Anterior cingulate cortex (tissue), 58 donors: ENCODE measurements at places on chromosomes 2 and 18.

DNA sequence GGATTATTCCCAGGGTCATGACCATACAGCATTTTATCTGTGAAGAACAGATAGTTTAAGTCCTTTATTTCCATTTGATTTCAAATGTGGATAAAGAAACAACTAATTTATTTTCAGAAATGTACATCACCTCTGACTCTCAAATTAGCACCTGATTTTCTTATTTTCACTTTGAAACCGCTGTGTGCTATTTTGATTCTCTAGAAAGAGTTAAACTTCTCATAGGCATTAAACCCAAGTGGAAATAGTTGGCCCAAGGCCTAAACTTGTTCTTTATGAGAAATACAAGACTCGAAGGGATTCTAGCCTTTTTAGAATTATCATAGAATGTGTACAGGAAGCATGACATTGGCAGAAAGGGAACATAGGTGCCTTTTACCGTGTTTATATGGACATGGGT, 41.5 kb upstream of the LTBP1 start:
- no peak for DNase-seq

DNA sequence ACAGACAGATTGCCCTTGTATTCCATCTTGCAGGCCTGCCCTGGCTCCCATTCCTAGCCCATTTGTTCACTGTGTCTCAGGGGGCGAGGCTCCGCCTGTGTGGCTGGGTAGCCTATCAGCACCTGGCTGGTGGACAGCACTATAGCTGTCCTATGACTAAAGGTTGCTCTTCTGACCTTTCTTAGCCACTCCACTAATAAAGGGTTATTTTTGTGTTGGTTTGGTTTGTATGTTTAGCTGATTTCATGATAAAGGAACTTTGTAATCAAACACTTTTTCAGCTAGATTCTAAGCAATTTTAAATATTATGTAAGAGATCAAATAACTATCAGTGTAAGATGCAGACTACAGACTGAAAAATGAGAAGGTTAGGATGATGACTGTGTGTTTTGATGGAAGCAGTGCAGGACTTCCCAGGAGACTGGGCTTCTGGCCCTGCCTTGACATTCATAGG, 72.2 kb downstream of the CRIM1 start:
- no peak for DNase-seq

DNA sequence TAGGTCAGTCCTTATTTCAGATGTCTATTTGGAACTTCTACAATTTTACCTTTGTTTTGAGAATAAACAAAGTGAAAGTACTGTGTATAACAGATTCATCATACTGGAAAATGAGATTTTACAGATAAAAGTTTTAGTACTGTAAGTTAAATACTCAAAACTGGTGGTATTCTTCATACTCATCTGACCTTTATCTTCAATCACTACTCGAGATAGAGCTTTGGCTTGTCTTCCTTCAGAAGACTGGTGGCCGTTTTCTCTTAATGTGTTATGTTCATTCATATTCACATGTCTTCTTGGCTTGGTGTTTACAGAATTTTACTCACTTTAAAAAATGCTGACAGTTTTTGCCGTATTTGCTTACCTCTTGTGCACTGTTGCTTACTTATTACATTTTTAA, 2.1 kb downstream of the SPOPL start:
- no peak for DNase-seq

- no peak for DNase-seq
These were observed 150.6 kb downstream of the GALNT1 start for GRCh38 chr18:35732162-35732561.

DNA sequence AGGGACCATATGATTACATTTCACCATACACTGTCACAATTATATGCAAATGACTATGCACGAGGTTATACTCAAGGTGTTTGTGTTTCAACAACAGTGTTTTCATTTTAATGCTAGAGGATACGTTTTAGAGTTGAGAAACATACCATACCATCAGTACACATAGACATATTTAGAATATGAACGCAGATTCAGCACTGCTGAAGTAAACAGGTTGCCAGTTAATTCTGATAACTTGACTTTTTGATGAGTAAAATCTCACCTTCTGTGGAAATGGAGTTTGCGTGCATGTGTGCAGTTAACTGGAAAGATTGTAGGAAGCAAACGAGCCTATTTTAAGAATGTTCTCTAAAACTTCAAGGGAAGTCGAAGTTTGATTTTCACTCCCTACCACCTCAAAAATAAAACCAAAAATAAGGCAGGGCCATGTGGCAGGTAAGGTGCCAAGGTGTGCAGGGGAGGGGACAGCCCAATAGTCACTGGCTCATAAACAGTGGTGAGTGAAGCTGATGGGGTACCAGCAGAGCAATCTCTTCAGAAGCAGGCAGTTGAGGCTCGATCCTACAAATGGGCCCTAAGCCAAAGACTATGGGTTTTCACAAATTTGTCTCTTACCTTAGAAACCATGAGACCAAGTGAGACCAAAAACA, 213.1 kb downstream of the IKZF2 start:
- DNase-seq, result no peak

DNA sequence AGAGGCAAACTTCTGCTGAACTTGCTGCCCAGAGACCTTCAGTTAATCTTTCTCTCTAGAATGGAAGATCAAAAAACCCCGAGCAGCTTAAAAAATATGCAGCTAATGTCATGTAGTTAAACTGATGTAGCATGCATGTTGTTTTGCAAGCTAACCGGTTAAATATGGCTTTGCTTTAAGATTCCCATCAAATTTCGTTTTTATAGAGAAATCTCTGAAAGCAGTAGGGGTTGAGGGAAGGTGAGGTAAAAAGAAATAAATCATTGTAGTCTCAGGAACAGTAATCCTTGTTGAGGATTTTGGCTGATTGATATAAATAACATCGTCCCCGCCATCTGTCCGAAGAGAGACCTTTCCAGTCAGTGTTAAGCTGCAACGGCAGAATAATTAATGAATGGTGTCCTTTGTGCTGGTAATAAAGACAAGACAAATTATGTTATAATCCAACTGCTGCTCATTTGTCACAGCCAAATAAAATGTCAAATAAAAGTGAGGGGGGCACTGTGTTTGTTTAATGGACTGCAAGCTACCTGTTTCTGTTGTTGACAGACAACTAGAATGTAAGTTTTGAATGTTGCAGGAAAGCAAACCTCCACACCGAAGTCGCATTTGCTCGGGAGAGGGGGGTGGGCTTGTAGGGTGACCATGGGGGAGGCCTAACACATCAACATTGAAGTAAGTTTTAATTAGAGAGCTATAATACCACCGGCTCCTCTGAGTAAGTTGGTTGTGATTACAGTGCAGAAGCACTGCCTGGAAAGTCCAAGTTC, 555.5 kb downstream of the ARHGAP15 start:
- DNase-seq, result no peak

DNA sequence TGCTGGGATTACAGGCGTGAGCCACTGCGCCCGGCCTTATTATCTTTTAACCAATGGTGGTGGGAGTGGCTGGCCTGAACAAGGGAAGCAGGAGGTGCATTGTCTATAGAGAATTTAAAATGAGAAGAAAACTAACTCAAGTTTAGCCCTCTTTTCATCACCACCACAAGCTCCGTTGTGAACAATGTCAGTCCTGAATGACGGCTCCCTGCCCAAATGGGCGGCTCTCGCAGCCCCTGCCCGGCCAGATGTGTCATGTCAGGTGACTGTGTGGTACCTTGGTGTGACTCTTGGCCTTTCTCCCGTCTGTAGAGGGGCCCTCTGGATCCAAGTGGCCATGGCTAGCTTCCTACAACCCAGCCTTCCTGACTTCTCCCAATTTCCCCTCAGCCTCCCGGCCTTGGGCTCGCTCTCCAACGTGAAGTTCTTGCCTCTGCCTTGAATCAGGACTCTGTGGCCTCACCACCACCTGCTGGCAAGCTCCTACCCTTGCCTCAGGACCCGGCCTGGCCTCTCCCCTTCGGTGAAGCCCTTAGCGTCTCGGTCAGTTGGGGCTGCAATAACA, 67.6 kb downstream of the LONRF2 start:
- no peak for DNase-seq
